AG09309 (cell line): ENCODE measurements at places on chromosomes 12 and 14.

- DNase-seq, result no peak
Observed at GRCh38 chr12:22865822-22866221, 240.9 kb downstream of the ETNK1 start.

DNA sequence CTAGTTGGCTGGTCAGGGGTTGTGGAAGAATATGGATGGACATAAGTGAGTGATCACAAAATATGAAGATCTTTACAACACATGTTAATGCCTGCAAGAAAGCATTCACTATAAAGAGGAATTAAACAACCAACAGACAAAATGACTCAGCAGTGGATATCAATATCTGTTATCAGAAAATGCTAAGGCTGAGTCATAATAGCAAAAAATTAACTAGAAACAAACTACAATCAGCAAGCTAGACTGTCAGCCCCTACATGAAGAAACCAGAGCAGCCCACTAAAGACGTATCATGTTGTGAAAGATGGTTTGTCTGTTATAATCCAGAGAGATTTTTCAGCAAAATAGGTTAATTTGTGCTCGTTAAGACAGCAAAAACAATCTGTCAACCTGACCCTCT lies 472.9 kb downstream of the NELL2 start:
- DNase-seq, result no peak

GRCh38 chr12:95072900-95073697 lies at the start of gene NR2C1:
Gene NR2C1, minus strand, starts transcription at chr12:95073618. Its CDS starts 6,234 bp downstream, at chr12:95067384.
- DNase-seq, result peak; percentile 71

DNA sequence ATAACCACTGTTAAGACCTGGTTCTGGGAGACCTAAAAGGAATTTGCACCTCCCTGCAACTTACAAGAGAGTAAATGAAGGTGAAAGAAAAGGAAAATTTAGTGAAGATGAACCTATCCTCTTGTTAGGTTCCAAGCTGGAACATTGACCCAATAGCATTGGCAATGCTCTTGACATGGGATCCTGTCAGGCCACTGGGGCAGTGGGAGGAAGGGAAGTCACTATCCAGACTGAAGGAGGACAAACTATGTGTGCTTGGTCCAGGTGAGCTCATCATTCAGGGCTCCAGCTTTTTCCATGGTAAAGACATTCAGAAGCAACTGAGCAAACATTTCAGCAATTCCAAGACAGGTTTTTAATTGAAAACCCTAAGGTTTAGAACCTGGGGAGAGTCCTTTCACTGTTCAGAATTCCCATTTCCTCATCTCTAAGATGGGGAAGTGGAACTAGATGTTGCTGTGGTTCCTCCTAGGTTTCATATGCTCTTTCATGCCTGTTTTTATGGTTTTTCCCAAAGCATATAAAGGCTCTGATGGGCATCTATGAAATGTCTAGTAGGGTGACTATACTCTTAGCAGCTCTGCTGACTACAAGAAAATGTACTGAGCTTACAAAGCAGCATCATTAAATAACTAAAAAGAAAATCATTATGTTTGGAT lies 33.1 kb downstream of the MAPK1IP1L start:
- no peak for DNase-seq

- DNase-seq, result no peak
Observed at GRCh38 chr12:49950273-49951251, at the start of gene AQP2. Gene AQP2, plus strand, starts transcription at chr12:49950737. Its CDS starts 94 bp downstream, at chr12:49950831.

DNA sequence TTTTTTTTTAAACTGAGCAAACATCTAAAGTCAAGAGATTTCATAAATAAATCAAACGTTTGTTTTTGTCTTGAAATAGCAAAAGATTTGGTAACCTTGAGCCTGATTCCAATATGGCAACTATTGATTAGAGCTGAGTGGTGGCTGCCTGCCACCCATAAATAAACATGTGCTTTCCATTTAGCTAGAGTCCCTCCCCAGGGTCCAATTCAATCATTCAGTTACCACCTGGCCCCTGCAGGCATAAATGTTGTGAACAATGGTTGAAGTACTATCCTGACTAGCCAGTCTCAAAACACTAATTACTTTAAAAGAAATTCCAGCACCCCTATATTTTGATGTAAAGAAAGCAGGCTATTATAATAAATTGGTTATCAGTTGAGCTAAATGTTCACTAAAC lies 129.7 kb upstream of the GRIP1 start:
- DNase-seq, result no peak

GRCh38 chr14:57729208-57730187 lies 136.4 kb downstream of the SLC35F4 start:
- no peak for DNase-seq

- DNase-seq, result no peak
Observed at GRCh38 chr12:53340398-53340797, 4.2 kb upstream of the SP7 start.

DNA sequence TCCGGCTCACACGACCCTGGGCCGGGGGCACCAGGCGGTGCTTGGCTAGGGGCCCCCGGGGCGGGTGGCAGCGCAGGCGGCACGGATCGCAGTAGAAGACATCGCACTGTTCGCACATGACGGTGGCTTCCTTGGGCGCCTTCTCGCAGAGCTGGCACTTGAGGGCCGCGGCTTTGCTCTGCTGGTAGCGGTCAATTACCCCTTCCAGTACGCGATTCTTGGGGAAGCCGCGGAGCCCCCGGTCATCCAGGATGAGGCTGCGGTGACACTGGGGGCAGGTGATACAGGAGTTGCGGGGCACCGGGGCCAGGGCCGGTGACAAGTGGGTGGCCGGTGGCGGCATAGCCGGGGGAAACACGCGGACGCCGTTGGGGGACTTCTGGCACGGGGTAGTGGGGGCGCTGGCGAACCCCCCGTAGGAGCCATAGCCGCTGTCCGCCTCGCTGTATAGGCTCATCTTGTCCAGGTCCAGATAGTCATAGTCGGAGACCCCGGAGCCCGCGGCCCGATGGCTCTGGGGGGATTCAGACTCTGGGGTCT lies 553 bp downstream of the TRIM9 start:
- no peak for DNase-seq

GRCh38 chr12:114272071-114272470 lies 133.9 kb downstream of the TBX5 start:
- DNase-seq, result no peak

- DNase-seq, result no peak
Observed at GRCh38 chr14:105926373-105927095, 400.2 kb downstream of the TMEM121 start.

GRCh38 chr14:36684946-36685345 lies 23.3 kb downstream of the PAX9 start:
- no peak for DNase-seq

GRCh38 chr12:103401421-103401820 lies 94.3 kb downstream of the C12orf42 start:
- no peak for DNase-seq

- no peak for DNase-seq
Observed at GRCh38 chr14:51780741-51781140, 79.7 kb upstream of the GNG2 start.

- DNase-seq, result no peak
Observed at GRCh38 chr12:34398706-34399630, 376.7 kb downstream of the ALG10 start.

DNA sequence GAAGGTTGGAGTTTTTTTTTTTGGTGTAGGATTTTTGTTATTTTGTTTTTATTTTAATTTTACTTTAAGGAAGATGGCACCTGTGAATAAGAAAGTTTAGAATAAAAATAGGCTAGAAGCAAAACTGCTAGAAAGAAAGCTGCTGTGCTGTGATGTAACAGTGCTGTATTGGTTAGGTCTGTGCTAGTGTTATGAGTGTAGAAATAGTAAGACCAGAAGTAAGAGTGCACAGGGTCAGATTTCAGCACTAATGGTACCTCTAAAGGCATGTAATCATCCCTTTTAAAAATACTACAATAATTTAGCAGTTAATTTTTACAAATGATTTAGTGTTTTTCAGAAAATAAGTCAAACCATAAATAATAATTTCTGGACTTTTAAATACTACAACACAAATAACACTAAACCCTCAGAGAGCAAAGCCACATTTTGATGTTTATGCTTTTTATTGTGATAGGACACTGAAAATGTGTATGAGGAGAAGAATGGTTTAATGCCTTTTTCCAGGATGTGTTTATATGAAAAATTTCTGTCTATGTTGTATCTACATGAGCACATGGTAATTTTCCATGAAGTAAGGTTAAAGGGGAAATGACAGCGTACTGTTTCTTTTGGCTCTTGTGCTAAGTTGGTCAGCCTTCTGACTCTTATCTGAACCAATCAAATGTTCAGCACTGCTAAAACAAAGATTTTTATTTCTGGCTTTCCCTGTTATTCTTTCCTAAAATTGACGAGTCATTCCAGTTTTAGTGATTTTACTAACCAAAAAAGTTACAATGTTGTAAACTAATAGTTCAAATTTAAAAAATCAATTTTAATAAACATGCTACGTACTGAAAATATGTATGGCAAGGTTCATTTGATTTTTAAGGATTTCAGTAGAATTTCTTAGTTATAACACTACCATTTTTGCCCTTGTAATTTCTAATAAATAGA lies 96.1 kb downstream of the PPHLN1 start:
- peak; percentile 23 for DNase-seq

DNA sequence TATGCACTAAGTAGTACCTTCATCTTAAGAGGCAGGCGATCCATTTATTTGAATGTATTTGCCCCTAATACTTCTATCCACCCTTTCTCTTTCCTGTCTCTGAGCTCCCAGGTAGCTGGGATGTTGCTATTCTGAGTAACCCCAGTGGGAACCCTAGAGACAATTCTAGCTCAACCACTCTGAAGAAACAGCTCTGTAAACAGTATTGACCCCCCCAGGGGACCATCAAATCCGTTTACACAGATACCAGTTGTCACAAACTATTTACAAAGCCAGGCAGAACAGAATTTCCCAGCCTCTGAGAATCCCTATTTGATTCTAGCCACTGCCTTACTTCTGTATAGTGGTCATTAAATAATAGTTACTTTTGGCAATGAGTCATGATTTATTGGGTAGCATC lies 64.9 kb downstream of the MIPOL1 start:
- no peak for DNase-seq

- DNase-seq, result no peak
Observed at GRCh38 chr12:53062977-53063707, 13.3 kb downstream of the TNS2 start.

DNA sequence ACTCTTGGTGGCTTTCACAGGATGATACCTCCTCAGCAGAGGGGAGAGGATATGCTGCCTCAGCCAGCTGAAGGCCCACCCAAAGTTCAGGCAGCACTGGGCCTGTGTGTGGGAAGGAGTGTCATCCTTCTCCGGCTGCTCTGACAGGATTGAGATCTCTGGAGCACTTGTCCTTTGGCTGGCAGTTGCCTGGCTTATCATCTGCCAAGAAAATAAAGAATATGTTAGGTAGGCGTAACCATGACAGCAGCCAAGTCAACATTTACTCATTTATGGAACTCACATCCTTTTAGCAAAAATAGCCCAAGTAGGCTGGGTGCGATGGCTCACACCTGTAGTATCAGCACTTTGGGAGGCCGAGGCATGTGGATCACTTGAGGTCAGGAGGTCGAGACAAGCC lies 68.5 kb downstream of the PPFIBP1 start:
- DNase-seq, result no peak

DNA sequence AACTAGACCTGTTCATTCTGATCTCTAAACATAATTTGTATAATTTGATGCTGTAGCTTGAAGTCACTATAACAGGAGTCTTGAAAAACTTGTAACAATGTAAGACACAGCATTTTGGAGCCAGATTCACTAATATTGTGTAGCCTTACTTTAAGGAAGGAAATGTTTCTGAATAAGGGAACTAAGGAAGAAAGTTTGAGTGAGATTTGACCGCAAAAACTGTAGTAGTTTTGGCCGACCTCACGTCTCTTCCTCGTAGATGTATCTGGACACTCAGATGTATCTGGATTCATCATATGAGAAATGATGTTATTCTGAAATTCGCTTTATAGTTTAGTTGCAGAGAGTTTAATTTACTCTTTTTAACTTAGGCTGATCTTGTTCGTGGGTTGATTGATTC lies 13.9 kb upstream of the DNAH10 start:
- DNase-seq, result no peak

DNA sequence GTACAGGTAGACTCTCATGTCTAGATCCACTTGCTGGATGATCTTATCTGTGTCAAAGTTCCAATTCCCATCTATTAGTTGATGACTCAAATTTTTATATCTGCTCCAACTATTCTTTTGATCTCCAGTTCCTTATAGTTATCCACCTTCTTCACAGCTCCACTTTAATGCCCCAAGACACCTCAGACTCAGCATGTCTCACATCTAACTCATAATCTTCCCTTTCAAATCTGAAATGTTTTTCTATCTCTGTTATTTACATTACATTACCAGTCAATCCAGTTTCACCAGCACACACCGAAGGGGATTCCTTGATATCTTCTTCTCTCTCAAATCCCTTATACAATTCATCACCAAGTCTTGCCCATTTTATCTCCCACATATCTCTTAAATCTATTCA lies 3.7 kb upstream of the METAP2 start:
- no peak for DNase-seq

DNA sequence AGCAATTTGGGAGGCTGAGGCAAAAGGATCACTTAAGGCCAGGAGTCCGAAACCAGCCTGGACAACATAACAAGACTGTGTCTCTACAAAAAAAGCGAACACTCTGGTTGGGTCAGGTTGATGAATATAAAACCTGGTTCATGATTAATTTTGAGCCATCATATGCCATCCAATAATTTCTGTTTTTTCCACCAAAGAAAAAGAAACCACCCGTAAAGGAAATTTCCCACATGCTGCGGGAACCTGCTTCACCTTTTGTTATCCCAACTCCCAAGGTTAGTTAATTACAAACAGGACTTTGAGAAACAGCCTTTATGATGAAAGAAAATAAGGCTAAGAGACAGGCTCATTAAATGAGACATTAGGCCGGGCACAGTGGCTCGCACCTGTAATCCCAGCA lies 24.1 kb upstream of the BICDL1 start:
- no peak for DNase-seq

GRCh38 chr12:72273851-72274351 lies 1.7 kb downstream of the TRHDE start:
- no peak for DNase-seq

DNA sequence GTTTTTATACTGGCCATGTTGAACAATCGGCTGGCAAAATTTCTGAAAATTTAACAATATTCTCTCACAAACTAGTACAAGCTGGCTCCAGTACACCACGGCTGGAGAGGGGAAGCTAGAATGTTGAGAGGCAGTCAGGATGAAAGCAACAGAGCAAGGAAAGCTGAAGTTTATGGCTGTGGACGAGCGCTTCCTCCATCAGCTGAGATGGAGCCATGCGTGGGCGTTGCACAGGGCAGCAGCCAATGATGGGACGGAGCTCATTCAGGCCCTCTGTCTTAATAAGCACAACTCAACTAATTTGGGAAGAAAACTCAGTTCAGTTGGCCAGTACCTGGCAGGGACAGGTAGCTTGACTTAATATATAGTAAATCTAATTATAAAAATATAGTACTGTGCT lies 14.1 kb upstream of the DCP1B start:
- no peak for DNase-seq
